ENCODE measurements at places on chromosomes 3 and 15.

DNA sequence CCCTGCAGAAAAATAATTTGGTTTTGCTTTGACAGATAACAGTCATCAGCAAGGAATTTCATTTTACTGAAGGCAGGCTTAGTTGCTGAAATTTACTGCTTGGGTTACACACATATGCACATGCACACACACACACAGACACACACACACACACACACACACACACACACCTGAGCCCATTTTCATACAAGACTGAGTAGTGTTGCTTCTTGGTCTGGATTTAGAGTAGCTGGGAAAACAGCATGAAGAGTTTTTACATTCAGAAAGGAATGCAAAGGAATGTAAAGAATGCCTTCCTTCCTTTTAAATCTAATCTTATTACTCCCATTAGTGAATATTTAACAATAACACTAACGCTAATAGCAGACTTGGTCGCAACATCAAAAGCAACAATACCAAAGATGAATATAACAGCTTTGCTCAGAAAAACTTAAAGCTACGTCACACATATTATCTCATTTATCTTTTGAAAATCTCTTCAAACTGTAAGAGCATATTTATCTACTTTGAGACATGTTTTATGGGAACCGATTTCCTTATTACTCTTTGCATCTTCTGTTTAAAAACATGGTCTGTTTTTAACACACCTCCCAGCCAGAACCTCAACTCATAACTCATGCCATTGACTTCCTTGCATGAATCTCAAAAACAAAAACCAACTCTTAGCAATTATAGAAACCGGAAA lies 32.5 kb downstream of the RFTN1 start:
- DNase-seq = no peak

GRCh38 chr3:128804017-128804810 lies 75.2 kb upstream of the ACAD9 start:
- DNase-seq = peak; percentile 55

DNA sequence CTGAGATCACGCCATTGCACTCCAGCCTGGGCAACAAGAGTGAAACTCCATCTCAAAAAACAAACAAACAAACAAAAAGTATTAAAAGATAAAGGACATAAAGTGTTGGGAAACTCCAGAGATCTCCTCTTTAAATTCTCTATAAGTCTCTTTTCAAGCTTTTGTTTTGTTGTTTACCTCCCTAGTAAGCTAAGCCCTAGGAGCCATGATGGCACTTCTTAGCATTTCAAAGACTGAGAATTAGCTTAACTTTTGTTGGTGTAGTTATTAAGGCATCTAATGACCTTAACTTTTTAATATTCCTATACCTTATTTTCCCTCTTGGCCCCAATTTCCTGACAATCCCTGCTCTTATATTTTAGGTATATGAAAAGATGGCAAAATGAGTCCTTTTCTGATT lies 157.3 kb downstream of the ZNF609 start:
- no peak for DNase-seq

DNA sequence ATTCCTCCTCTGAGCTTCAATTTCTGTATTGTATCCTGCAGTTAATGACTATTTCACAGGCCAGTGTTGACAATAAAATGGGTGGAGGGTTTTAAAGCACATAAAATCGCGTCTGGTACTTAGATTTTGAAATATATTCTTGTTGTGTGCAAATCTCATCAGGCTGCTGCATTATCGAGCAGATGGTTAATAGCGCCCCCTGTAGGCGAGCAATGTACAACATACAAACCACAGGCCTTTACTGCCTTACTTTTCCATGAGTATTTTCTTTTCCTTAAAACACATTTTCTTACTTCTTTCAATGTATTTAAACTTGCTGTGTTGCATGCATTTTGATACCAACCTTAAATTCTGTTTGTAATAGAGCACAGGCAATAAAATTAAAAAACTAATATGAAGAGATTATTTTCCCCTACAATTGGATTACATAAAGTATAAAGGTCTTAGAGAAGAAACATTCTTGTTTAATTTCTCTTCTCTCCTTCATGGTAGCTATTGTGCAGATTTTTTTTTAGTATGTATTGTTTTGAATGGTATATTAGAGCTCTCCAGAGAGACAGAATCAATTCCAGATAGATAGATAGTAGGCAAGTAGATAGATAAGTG lies 608.4 kb downstream of the CADM2 start:
- DNase-seq = peak; percentile 2

GRCh38 chr15:73367624-73368300 lies 996 bp downstream of the HCN4 start:
- DNase-seq = no peak

- DNase-seq = no peak
These were observed 24.8 kb upstream of the IQCF2 start for GRCh38 chr3:51836606-51837005.

GRCh38 chr3:161349529-161350312 lies 21.6 kb downstream of the SPTSSB start:
- no peak for DNase-seq

DNA sequence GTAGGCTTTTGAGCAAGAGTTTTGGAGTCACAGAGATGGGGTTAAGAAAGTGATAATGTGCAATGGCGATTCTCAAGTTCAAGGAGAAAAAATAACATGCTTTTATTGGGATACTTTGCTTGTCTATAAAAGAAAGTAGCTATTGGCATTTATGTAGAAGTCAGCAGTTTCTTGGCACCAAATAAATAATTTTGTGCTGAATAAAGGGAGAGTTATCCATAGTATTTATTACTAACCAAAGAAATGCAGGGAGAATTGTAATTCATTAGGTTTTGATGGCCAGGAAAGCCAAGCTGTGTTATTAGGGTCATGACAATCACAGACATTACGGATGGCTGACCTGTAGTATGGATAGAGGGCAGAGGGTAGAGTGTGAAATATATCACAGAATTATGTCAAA lies 33.1 kb downstream of the BTD start:
- DNase-seq = no peak

DNA sequence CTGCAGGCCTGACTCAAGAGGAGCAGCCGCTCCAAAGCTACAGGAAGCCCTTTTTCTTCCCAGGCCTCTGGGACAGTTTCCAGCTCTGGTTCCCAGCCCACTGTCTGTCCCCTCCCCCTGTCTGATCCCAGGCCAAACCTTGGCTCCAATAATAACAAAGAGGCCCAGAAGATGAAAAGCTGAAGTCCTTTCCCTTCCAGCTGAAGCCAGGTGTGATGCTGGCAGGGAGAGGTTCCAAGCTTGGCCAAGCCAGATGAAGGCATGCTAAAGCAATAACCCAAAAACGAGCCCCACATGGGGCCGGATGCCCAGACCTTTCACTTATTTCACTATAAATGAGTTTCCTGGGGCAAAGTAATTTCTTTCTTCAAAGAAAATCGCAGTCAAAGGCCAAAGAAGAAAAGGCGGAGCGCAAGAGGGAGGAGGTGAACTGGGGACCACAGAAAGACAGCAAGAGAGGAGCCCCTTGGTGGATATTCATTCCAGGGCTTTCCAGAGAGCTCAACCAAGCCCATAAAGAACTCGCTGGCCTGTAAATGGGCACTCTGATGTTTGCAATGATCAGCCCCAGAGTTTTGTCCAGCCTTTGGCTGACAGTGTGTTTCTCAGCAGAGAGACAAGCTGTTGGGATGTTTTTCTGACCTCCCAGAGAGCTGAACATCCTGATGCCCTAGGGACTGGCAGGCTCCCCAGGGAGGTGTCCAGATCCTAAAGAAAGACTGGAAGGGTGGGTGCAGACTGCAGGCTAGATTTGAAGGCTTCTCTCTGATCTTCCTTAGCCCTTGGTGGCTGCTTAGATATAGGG lies 157.6 kb downstream of the UACA start:
- no peak for DNase-seq

GRCh38 chr3:152222327-152222726 lies 46.4 kb upstream of the MBNL1 start:
- DNase-seq = no peak

DNA sequence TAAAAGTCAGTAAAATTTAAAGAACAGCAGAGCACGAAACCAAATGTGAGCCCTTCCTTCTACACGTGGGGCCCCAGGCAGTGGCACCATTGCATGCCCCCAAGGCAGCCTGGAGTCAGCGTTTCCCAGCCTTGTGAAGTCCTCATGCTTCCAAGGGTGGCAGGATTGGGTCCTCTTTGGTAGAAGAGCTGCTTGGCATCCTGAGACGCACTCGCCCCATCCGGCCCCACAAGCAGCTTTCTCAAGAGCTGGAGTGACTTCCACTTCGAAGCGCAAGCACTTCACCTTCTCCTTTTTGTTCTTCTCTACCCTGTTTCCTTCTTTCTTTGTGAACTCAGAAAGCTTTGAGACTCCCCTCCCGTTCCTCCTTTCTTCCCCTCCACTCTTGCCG lies 34.7 kb downstream of the ZNF710 start:
- no peak for DNase-seq

DNA sequence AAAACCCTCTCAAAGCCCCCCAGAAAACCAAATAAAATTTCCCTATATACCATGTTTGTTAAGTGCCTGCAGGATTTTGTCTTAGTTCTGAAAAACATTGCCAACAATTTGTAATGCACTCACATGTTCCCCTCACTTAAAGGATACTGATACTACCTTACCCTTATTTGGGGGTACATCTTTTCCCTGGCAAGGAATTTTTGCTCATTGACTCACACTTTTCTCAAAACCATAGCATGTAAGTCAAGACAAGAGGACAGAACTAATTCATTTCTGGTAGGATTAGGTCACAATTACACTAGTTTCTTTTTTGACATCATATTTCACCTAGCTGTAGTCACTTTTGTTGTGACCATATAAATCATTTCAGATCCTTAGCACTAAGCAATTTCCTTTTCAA lies 222.2 kb downstream of the THRB start:
- no peak for DNase-seq

DNA sequence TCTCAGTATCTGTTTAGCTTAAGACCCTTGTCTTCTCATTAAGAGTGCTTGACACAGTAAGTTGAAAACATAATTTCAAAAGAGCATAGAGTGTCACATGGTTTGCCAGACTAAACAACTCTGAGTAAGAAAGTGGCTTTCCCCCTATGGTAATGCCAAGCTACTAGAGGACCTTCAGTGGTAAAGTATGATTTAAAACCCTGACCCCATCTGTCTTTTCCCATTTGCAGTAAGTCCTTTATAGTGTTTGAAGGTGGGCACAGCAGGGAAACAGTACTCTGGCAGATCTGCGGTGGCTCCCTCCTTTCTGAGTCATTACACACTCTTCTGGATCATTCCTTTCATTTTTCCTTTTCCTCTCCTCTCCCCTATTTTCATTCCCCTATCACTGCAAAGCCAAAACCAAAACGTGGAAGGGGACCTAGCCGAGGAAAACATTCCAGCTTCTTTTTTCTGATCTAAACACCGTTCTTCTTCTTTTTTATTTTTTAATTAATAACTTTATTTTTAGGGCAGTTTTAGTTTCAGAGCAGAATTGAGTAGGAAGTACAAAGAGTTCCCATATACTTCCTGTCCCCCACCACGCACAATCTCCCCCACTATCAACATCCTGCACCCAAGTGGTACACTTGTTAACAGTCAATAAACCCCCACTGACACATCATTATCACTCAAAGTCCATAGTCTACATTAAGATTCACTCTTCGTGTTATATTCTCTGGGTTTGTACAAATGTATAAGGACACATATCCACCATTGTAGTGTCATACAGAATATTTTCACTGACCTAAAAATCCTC lies 74.7 kb downstream of the PPARG start:
- DNase-seq = no peak

GRCh38 chr3:112116748-112117186 lies 16.3 kb downstream of the GCSAM start:
- no peak for DNase-seq

- DNase-seq = no peak
These were observed 37.7 kb upstream of the SYNPR start for GRCh38 chr3:63240381-63240902.

DNA sequence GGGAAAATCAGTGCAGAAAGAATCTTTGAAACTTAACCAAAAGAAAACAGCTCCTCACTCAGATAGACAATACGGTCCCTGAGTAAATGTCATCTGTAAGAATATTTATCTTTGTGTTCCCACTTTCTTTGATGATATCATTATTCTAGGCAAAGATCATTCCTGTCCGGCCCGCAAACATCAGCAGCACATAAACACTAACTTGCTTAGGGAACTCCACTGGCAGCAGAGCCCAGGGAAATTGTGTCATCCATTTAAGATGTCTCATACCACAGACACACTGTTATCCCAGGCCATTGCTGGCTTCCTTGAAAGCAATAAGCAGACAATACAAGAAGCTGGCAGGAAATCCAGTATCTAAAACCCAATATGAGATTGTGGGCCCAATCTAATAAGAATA lies 20.1 kb upstream of the CD96 start:
- DNase-seq = no peak

GRCh38 chr3:123909785-123910184 lies 25.7 kb upstream of the MYLK start:
- no peak for DNase-seq

DNA sequence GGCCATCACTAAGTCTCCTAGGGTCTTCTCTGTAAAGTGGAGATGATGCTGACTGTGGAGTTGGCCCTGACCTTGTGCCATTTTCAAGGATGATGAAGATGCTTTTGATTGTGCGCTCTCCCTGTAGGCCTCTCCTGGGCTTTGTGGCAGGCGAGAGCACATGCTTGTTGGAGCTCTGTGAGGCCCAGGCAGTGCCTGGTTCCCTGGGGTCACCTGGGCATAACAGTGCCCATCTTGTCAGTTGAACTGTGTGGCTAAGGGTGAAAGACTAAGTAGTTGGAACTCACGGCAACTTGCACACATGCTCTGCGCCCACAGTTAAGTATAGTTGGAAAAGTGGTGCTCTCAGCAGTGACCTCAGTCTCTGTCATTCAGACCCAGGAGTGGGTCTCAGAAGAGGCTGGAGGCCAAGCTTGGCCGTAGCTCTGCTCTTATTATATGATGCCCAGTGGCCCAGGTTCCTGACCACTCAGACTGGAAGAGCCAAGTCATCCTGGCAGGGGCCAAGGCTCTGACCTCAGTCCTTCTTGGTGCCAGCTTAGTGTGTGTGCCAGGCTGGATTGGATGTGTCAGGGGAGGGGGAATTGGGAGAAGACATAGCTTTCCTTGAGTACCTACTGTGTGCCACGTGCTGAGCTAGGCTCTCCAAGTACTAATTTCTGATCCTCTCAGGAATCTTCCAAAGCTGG lies 154.6 kb downstream of the EEFSEC start:
- no peak for DNase-seq

GRCh38 chr15:69067296-69067695 lies 52.8 kb downstream of the NOX5 start:
- no peak for DNase-seq

GRCh38 chr3:64209866-64210621 lies 15.2 kb downstream of the PRICKLE2 start:
- no peak for DNase-seq

DNA sequence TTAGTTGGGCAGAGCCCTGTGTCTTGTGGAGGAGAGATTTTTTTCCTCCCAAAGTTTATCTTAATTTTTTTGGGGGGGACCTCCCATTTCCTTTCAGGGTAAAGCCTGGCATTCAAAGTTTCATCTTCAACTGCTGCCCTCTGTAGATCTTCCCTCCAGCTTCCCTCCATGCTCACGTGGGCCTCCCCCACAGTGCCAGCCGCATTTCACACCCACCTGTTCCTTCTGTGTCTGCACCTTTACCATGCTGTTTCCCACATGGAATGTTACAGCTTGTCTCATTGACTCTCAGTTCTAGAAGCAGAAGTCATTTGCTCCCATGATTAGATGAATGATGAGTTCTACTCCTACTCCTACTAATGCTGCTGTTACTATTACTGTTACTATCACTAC lies 6.5 kb downstream of the CELF6 start:
- no peak for DNase-seq
